Midbrain (tissue), 1 donor: ENCODE measurements at places on chromosomes 7 and 10.

GRCh38 chr10:101695404-101695890, 477 bp upstream of the FBXW4 start:
- DNase-seq, result peak; percentile 36

GRCh38 chr7:133750287-133750686, 376.9 kb upstream of the LRGUK start:
- DNase-seq, result no peak

DNA sequence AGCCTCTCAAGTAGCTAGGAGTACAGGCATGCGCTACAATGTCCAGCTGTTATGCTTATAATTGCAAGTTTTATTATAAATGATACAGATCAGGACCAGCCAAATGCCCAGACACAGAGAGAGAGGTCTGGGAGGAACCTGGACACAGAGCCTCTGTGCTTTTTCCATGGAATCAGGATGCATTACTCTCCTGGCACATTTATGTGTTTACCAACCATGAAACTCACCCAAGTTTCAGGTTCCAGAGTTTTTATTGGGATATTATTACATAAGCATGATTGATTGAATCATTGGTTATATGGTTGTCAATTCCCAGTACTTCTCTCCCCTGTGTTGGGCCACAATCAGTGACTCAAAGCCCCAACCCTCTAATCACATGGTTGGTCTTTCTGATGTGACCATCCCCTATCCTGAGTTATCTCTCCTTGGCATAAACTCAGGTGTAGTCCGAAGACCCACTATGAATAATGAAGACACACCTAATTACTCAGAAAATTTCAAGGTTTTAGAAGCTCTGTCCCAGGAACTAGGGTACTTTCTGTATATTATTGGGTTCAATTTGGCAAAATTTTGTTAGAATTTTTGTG, 30.6 kb downstream of the MXI1 start:
- DNase-seq, result no peak

DNA sequence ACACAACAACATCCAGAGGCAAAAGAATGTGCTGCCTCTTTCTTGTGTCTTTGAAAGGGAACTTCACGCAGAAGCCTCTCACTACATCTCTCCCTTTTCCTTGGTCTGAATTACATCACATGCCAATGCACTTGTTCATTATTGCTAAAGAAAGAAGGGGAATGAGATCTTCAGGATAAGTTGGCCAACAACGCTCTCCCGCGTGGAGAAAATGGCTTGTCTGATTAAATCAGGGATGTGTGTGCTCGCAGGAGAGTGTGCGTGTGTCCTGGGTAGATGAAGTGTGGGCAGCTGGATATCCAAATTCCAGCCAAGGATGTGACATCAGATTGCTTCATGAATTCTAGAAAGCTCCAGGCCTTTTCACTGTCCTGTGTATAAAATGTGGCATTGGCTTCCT, 541.6 kb upstream of the FZD8 start:
- no peak for DNase-seq

DNA sequence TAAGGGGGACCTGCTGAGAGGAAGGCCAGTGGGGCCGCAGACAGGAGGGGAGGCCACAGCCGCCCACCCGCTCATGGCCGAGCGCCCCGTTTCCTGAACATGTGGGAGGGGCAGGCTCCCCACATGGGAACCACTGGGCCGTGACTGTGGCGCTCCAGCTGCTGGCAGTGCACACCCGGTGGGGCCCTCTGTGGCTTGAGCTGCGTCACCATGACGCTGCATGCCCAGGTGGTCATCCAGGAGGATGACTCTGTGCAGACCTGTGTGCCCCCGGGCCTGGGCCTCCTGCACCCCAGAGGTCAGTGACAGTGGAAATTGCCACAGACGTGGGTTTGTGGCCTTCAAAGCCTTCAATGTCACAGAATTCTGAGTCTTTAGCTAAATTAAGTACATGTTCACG, 85.1 kb downstream of the MGMT start:
- DNase-seq, result no peak

DNA sequence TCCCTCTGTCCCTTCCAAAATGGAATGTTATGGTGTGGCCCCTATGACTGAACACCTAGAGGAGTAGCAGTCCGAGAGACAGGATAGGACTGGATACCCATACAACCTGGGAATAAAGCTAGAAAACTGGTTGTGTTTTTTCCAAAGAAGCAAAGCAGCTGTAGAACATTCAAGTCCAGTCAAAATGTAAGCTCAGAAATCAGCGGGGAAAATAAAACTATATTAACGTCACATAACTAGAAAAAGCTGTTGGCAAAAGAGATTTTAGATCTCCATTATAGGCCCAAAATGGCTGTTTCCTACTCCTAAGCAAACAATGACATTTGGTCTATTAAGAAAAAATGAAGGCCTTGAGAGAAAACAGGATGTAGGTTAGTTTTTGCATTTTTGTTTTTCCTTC, 177.7 kb downstream of the PTN start:
- DNase-seq, result no peak

- DNase-seq, result no peak
Observed at GRCh38 chr10:111078505-111079185, 1.8 kb downstream of the ADRA2A start.

GRCh38 chr10:14624600-14624999, 150.1 kb downstream of the FAM107B start:
- no peak for DNase-seq

- no peak for DNase-seq
Observed at GRCh38 chr10:68870545-68871104, 30.5 kb upstream of the DDX50 start.
